ENCODE measurements at places on chromosomes 6 and 20. TPM values are rescaled to one million over a fixed set of nuclear protein-coding genes. Genes with fewer than 3 reads are reported as not detected.

DNA sequence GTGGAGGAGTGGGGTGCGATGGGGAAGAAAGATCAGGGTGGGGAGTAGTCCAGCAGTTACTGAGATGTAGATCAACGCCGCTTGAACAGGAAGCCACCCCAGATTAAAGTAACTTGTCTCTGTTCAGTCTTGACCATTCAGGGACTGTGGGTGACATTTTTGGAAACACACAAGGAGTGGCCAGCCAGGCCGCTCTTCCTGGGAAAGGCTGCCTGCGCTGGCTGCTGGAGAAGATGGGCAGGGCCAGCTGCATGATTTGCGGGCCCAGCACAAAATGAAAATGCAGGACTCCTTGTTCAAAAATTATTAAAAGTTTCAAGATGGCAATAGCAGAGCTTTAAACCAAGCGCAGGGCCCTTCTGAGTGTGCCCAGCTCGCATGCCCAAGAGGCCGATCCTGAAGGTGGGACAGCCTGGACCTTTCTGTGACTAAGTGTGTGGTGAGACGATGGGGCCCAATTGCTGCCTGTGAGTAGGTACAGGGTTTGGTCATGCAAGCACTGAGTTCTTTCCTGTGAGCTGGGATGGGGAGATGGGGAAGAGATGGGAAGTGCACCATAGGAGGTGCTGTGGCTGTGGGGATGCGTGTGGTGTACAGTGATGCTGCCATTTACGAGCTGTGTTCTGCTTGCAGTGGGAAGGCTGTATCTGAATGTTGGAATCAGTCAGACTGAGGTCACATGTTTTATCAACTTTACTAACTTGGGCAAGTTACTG lies 51.3 kb downstream of the DAAM2 start:
- no peak for DNase-seq

DNA sequence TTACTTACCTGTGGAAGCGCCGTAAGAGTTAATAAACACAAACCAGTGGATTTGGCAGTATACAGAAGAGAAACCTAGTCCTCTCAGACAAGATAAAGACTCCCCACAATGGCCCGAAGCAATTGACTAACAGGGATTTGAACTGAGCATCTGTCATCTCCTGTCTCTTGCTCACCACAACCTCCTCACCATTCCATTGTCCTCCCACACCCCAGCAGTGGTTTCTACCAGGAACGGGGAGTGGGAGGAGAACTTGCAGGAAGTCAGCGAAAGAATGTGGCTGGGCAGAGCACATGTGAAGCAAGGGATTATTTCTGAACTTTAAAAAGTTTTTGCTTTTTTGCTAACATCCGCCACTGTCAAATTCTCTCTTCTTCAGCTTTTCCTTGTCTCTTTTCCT lies 24.6 kb upstream of the TAAR1 start:
- DNase-seq, result no peak

- DNase-seq, result no peak
Observed at GRCh38 chr6:140276133-140276532, 901.7 kb upstream of the CITED2 start.

Gene OR2H1
- not detected for total RNA-seq

Gene WFDC13
- total RNA-seq, result not detected
